ENCODE measurements at places on chromosomes 3 and 15.

GRCh38 chr3:18443665-18444594 lies 18.8 kb upstream of the SATB1 start:
- DNase-seq: peak; percentile 79

- DNase-seq: no peak
These were observed 10.6 kb downstream of the SETMAR start for GRCh38 chr3:4313606-4314293.

DNA sequence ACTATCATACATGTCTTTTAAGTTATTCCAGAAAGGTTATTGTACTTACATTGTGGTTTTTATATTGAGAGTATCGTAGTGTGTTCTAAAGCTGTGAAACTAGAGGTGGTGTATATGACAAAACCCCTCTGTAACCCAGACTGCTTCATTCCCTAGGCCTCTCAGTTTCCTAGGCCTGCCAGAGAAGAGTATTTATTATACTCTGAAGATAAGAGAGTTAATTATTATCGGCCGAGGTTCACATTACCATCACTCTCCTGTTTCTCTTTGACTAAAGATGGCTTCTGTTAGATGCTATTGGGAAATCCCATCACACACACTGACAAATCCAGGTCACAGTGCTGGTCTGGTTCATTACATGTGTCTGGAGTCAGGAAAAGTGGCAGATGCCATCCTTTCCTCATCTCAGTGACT lies 20.5 kb downstream of the EXOSC7 start:
- DNase-seq: no peak

DNA sequence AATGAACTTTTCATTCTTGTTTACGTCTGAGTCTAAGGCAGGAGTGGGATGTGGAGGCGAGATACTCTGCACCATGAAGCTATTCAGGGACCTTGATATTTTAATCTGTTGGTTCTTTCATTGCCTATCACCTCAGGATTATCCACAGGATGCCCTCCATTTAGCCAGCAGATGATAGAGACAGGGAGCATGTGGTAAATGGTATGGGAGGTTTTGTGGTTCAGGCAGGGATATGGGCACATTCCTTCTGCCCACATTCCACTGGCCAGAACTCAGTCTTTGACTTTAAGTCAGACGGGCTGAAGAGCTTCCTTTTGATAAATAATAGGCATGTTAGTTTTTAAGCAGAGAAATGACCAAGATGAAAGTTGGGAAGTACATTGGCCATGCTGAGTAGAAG lies 548.0 kb upstream of the CCDC54 start:
- DNase-seq: no peak

GRCh38 chr15:94674296-94674695 lies 442.9 kb downstream of the MCTP2 start:
- no peak for DNase-seq

GRCh38 chr3:152413240-152413639 lies 144.5 kb downstream of the MBNL1 start:
- no peak for DNase-seq

DNA sequence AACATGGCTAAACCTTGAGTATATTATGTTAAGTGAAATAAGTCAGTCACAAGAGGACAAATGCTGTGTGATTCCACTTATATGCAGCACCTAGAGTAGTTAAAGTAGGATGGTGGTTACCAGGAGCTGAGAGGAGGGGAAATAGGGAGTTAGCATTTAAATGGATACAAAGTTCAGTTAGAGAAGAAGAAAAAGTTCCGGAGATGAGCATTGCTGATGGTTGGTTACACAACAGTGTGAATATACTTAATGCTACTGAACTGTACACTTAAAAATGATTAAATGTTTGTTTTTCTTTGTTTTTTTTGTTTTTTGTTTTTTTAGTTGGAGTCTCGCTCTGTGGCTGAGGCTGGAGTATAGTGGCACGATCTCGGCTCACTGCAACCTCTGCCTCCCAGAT lies 67.7 kb upstream of the OSTN start:
- DNase-seq: no peak

GRCh38 chr3:182527745-182528144 lies 265.6 kb upstream of the ATP11B start:
- DNase-seq: no peak
